ENCODE measurements at places on chromosomes 1 and 21.

- DNase-seq, result no peak
Observed at GRCh38 chr1:233518344-233518743, 95.6 kb upstream of the KCNK1 start.

DNA sequence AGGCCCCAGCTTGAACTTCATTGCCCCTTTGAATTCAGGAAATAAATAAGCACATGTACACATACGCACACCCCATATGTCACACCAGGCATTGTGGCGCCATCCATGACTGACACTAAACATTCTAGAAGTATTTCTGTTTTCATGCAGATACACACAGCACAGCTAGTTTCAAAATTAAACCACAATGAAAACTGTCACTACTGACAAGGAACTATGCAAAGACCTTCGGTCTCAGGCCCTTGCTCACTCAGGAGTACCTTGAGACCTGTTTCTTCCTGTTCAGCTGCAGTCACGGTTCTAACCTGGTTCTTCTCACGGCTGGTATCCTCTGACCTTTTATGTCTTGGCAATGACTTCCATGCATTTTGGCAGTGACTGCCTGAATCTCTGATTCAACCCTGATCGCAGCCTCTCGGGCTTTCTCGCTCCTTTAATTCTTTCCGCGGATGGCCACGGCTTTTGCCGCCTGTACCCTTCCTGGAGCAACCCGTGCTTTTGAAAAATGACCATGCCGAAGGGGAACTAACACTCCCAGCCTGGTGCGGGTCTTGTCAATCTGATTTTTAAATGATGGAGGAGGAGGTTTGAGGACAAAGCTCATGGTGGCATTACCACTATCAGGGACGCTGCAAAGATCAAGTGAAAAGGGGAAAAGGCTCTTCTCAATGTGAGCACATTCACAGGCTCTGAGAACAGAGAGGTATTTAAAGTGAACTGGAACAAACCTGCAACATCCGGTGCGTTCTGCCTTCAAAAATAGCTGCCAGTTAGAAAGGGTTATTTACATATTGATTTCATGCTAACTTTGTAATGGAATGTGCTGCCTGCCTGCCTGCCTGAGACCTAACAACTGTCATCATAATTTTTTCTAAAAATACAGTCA lies 384.6 kb downstream of the RRAGC start:
- DNase-seq, result no peak

DNA sequence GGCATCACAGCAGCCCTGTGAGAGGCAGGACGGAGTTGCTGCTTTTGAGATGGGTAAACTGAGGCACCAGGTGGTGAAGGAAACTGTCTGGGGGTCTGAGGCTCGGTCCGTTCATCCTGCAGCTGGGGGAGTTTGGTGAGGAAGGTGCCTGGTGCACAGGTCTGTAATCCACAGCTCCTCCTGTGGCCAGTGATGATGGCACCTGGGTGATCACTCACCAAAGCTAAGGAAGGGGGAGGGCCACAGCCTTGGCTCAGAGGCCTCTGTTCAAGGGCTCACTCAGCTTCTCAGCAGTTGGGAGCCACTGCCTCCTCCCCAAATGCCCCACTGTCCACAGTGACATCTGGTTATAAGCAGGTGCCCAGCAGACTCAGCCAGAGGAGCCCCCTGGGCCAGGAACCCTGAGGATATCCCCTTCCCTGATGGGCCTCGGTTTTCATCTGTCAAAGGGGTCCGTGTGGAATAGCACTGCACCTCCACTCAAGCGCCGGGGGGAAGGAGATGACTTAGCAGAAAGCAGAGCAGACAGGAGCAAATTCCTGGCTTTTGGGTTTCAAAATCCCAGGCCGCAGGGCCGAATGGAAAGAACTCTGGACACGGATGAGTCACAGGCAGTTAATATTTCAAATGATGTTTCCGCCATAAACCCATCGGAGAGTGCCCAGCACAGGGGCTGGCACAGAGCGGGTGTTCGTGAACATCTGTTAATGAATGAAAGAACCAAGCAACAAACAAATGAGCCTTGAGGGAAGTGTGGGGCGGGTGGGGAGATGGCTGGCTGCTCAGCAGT lies 82.8 kb downstream of the DMRTB1 start:
- DNase-seq, result no peak

DNA sequence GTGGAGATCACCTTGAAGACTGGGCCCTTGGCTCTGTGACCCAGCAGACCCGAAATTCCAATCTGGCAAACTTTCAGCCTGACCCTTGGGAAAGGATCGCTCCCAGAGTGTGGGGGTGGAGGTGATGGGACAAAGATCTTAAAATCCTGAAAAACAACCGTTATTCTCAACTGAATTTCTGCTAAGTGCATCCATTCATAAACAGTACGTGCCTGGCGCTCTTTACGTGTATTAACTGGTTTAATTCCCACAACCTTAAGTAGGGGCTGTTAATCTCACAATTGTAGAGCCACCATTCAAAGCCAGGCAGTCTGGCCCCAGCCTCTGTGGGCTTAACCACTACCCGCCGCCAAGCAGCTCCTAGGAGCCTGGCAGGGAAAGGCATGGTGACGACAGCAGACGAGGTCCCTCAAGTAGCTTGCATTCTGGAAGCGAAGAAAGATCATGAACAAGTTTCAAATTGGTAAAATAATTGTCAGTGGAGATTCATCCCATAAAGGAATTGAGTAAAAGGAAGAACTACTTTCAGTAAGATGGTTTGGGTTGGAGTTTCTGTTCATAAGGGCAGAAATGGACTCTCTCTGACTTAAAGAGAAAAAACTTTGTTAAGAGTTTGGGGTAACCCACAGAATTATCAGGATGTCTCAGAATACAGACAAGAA lies 11.4 kb upstream of the RGS16 start:
- DNase-seq, result no peak

DNA sequence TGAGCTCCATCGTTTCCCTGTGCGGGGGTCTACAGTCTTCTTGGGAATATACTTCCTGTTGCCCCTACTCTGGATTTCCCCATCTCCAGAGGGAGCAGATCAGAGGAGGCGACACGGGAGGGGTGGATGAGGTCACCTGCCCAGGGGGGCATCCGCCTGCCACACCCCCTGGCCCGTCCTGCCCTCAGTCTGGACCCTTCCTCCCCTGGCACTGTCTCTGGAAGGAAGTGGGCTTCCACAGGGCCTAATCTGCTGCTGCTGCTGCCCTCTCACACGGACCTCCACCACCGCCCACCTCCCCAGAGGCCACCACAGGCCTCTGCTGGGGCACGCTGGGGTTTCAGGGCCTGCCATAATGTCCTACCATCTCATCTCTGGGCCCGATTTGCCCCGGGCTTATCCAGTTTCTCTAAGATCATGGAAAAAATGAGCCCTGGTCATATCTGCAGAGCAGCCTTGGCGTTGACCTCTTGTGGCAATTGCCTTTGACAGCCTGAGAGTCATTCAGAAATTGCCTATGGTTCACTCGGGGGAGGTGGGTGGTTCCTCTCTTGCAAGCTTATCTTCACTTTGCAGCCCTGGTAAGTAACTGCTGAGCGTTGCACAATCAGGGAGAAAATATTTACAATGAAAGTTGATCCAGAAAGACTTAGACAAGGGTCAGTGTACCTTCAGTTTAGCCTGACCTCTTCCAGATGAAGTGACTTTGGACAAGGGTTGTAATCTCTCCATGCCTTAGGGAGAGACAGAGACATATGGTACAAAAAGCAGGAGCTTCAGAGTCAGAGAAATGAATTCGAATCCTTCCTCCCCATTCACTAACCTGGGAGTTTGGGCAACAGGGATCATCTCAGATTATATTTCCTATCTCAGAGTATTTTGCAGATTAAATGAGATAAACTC lies 252.4 kb downstream of the TOMM20 start:
- no peak for DNase-seq

All from activated CD4-positive, CD25-positive, alpha-beta regulatory T cell (primary cell).